ENCODE measurements at places on chromosomes 7 and 10. TPM values are rescaled to one million over a fixed set of nuclear protein-coding genes. Genes with fewer than 3 reads are reported as not detected.

KLF14 gene
- 0.14 TPM for total RNA-seq

VSTM2A gene
- total RNA-seq: not detected

ATOH7 gene
- total RNA-seq: 0.58 TPM

GPER1 gene
- total RNA-seq: 0.81 TPM

CYP3A7 gene
- total RNA-seq: 0.12 TPM

NPFFR1 gene
- total RNA-seq: 0.14 TPM

RAB19 gene
- total RNA-seq: 3.6 TPM

STEAP4 gene
- 0.80 TPM for total RNA-seq

SCART1 gene
- total RNA-seq: 1.3 TPM

UNCX gene
- 0.65 TPM for total RNA-seq

KIAA1217 gene
- 20.2 TPM for total RNA-seq

- peak; percentile 80 for DNase-seq
These were observed 10.6 kb upstream of the PRTFDC1 start for GRCh38 chr10:24962995-24963394.

- no peak for DNase-seq
These were observed 32.0 kb downstream of the VCL start for GRCh38 chr10:74029943-74030342.

DNA sequence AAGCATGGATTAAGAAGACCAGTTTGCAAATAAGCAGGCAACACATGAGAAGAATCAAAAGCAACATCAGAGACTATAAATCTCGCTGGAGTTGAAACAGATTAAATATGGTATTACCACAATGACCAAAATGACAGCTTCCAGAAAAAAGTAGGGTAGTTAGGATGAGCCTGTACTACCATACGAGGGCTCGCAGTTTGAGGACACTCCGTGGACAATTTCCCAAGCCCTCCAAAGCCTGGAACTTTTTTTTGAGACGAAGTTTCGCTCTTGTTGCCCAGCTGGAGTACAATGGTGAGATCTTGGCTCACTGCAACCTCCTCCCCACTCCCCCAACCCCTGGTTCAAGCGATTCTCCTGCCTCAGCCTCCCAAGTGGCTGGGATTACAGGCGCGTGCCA is 1.0 kb downstream of the LRRC17 start:
- DNase-seq: no peak

DNA sequence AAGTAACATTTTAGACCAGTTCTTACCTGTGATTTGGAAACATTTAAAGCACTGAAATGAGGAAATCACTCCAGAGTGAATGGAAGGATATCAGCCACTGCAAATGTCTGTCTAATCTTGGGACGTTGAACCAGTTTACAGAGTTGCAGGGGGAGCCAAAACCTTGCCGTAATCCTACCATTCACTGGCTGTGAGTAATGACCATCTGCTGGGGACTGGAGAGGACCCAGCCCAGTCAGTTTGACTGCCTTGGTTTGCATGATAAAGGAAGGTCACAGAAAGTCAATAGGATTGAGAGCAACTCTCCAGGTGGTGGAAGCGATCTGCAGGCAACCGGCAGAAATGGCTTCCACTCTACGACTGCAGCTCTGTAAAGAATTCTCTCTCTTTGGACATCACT is 167.2 kb downstream of the AKR1D1 start:
- no peak for DNase-seq

- DNase-seq: peak; percentile 4
These were observed 846 bp downstream of the MINPP1 start for GRCh38 chr10:87505366-87506111.

GRCh38 chr7:70776627-70777101 is 355.3 kb upstream of the GALNT17 start:
- no peak for DNase-seq

- DNase-seq: no peak
These were observed 55.5 kb upstream of the CCNJ start for GRCh38 chr10:95987685-95988426.

GRCh38 chr10:43671659-43672531 is 23.2 kb upstream of the ZNF32 start:
- peak; percentile 33 for DNase-seq

DNA sequence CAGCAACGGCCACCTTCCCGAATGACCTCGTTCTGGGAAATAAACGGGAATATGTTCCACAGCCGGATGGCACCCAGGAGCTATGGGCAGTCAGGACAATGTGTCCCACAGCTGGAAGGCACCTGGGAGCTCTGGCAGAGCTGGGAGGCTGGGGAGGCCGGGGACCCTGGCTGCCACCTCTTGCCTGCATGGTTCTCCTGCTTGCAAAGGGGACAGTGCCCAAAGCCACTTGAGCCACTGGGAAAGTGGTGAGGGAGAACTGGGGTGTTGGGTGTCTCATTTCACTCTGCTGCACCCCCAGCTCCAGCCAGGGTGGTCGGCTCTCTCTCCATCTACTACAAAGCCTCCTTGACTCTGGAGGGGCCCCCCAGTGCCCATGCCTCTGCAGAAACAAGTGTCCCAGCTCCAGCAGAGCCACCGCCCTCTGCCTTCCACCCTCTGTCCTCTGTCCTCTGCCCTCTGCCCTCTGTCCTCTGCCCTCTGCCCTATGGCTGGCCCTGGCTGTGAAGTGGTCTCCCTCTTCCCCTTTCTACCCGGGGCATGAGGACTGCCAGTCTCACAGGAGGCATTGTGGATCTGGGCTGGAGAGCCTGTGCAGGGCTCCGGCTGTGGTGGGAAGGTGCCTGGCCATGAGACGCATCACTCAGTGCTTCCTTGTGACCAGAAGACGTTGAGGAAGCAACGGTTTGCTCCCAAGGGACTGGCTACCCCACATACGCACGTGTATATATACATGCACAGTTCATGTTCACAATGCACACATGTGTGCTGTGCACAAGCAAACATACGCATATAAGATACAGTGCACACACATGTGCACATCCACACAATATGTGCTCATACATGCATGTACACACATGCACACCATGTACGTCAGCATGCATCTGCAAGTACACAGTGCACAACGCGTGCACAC is 21.5 kb upstream of the INPP5A start:
- DNase-seq: no peak

GRCh38 chr10:118851062-118852035 is 96.6 kb upstream of the CACUL1 start:
- no peak for DNase-seq

GRCh38 chr7:111509288-111509687 is 53.0 kb downstream of the IMMP2L start:
- no peak for DNase-seq

GRCh38 chr10:32217216-32217615 is 129.7 kb downstream of the EPC1 start:
- no peak for DNase-seq

- DNase-seq: no peak
These were observed 103.4 kb downstream of the TRRAP start for GRCh38 chr7:98981701-98982100.

GRCh38 chr7:139230023-139230422 is 1.0 kb upstream of the UBN2 start:
- no peak for DNase-seq
